ENCODE measurements at places on chromosomes 12 and 14.

- DNase-seq, result no peak
Measured at GRCh38 chr12:57631566-57632072, 1.4 kb downstream of the B4GALNT1 start.

DNA sequence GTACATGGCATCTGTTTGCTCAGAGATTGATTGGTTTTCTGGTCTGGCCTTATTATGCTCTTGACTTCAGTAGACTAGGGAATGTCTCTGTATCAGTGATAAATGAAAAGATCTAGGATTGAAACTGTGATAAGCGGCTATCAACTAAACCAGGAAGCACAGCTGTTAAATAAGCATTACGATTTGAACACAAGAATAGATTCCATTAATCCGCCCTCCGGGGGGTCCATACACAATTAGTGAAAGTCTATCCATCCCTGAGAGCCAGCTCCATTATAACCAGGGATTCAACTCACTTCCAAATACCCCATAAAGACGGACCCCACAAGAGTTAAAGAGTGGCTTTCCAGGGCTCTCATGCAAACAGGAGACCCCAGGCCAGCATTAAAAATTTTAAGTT, 279.0 kb downstream of the GRIN2B start:
- DNase-seq, result no peak

- DNase-seq, result peak; percentile 33
Measured at GRCh38 chr12:5043589-5044419, at the start of gene KCNA5. Gene KCNA5, plus strand, starts transcription at chr12:5043879. Its CDS starts 269 bp downstream, at chr12:5044148.

DNA sequence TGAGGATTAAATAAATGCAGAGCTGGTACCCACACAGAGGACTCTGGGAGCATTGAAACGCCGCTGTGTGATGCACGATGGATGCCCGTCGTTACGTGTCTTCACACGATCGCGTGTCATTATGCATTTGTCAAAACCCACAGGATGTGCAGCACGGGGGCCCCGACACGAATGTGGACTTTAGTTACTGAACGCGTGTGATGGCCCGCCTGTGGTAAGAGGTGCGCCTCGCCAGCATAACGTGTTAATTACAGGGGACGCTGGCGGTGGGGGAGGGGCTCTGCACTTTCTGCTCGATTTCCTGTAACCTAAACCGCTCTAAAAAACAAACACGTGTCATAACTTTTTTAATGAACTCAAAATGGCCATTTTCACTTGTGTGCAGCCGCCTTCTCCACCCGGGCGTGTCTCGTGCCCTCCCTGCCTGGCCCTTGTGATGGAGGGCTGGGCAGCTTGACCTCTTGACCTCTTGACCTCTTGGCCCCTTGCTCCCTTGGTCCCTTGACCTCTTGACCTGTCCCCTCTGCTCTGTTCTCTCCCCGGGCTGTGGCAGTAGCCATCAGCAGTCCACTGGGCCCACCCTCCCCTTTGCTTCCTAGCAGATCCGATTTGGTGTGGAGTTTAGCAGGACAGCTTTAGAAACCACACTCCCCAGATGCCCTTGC, 33.7 kb upstream of the GALNT9 start:
- DNase-seq, result no peak

DNA sequence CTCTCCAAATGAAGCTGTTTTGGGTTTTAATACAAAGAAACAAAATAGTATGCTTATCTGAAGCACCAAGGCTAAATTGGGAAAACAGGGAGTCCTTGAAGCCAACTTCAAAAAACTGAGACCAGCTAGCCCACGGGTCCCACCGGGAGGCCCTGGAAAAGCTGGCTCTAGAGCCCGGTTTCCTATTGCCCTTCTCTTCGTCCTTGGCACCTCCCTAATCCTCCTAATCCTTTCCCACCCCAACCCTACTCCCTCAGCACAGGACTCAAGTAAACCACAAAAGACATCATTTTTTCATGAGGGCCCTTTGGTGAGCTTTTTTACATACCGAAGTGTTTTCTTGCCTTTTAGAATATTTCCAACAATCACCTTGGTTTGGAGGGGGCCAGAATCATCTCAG, 11.3 kb downstream of the LRRC74A start:
- no peak for DNase-seq

DNA sequence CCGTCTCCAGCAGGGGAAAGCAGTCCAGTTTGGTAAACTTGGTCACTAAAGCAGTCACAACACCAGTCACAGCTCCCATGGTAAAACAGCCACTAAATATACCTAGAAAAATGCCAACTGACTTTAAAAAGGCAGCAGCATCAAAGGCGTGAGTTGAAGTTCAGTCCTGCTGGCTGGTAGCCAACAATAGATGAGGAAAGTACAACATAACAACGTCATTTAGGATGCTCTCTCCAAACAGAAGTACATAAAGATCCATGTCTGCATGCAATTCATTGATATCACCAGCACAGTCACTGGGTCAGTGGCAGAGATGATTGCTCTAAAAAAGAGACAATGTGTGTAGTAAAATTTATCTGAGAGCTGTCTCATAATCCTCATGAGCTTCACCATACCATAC, 59.3 kb upstream of the TMPO start:
- no peak for DNase-seq

- peak; percentile 53 for DNase-seq
Measured at GRCh38 chr12:1660304-1661187, 30.3 kb upstream of the ADIPOR2 start.

DNA sequence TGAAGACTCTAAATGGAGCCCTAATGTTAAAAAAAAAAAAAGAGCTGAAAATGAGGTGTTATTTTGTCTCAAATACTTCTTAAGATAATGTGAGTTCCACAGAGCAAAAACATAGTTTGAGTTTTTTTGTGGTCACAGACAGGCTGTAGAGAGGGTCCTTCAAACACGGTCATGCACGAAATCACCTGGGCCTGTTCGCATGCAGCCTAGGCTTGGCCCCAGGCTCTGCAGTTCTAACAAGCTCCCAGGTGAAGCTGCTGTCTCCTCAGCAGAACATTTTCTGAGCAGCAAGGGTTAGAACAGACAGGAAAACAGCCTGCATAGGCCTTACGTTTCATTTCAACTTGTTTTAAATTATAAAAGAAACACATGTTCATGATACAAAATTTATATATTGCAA, 65.4 kb upstream of the TBPL2 start:
- no peak for DNase-seq

DNA sequence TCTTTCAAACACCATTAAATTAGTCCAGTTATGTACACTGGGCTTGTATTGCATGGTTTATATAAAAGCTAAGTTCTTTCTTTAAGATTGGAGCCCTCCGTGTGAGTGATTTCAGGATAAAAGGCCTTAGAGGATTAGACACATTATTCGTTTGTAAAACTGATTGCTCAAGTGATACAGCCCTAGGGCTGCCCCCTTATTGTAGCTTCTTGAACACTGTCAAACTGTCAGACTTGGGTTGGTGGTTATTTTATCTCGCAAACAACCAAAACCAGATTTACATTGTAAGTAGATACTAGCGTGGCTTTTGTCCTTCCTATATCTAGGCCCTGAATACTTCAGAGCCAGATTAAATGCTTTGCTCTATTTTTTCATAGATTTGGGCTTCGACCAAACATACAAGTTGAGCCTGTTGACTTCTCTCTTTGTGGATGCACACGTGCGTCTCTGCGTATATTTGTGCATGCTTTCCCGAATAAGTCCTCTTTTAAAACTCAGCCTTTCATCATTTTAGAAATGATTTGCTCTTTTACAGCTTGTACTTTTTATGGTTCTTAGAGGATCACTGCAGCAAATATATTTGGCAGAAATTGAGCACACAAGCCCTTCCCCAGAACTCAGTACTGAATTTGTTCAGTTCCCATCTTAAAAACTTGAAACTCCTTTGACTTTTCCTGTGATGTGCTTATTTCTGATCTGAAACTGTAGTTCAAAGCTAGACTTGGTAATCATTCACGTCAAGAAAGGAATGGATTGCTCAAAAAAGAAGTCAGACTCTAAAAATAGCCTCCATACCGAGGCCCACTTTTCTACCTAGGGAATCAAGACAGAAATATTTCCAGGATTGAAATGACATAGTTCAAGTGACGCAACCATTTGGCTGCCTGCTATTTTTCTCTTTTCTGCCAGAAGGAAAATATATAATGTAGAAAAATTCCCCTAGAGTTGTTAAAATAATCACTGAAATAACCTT, 129.5 kb downstream of the ETV6 start:
- DNase-seq, result no peak

- DNase-seq, result no peak
Measured at GRCh38 chr14:71680736-71681387, 251.4 kb upstream of the RGS6 start.

- DNase-seq, result no peak
Measured at GRCh38 chr14:71638523-71639196, 293.6 kb upstream of the RGS6 start.

- DNase-seq, result no peak
Measured at GRCh38 chr14:24465368-24465767, 22.8 kb upstream of the SDR39U1 start.

GRCh38 chr12:89040146-89040964, 311.9 kb downstream of the DUSP6 start:
- peak; percentile 48 for DNase-seq

- no peak for DNase-seq
Measured at GRCh38 chr12:66119870-66120241, 10.7 kb downstream of the LLPH start.

GRCh38 chr14:100533656-100534485, 53.3 kb downstream of the BEGAIN start:
- no peak for DNase-seq

- no peak for DNase-seq
Measured at GRCh38 chr14:91750634-91751198, 18.8 kb upstream of the CATSPERB start.

DNA sequence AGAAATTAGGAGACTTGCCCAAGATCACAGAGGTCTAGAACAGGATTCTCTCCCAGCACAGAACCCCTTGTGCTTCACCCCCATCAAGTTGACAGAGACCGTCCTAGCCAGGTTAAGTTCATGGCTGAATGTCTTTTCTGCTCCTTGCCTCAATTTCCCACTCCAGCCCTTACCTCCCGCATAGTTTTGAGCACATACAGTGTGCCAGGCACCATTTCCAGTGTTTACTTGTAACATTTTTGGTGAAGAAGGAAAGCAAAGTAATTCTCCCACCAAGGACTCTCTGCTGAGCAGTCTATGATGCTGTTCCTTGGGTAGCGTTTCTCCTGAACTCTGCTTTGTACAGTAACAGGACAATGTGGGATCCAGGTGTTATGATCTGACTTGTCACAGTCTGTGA, 1.2 kb downstream of the ABHD4 start:
- no peak for DNase-seq

- DNase-seq, result no peak
Measured at GRCh38 chr14:33127531-33127930, 188.9 kb downstream of the NPAS3 start.

GRCh38 chr14:89215531-89215930, 201.5 kb downstream of the FOXN3 start:
- no peak for DNase-seq

- DNase-seq, result no peak
Measured at GRCh38 chr12:41184864-41185263, 3.3 kb upstream of the PDZRN4 start.

GRCh38 chr12:120851944-120852343, 52.2 kb downstream of the SPPL3 start:
- DNase-seq, result no peak

Measured in CD4-positive, alpha-beta T cell treated with Interferon gamma for 1 hour (primary cell).